Body of pancreas (tissue), 4 donors: ENCODE measurements at places on chromosomes 2 and 18.

DNA sequence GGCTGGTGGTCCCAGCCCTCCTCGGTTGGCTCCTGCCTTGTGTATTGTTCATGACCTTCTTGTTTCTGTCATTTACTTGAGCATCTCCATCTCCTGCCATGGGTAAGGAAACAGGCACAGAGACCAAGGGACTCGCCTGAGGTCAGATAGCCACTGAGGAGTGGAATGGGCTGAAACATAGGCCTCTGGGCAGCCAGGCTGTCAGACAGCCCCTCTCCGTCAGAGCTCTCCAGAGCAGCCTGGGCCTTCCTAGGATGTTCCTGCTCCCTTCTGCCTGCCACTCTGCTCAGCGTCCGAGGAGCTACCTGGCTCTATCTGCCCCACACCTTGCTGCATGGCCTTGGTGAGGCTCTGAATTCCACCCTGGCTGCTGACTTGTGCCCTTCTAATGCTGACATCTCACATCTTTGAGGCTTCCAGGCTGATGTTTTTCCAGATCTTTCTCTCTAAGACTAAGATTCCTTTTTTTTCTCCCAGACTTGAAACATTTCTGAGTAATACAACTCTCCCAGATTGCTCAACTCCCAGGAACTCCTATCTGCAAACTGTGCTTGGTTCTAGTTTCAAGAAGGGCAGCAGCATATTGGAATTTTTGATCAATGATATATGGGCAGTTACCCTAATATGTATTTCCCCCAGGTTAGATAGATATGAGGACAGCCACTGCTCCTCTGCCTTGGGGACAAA lies 67.7 kb downstream of the MCFD2 start:
- DNase-seq, result no peak
- H3K27me3 ChIP-seq, result no peaks in the 10 kb centered on the region
- H3K36me3 ChIP-seq, result no peaks in the 10 kb centered on the region
- peaks cover 61% of the 10 kb centered on the region for H3K4me1 ChIP-seq
- no peak overlapping the region for H3K4me3 ChIP-seq

DNA sequence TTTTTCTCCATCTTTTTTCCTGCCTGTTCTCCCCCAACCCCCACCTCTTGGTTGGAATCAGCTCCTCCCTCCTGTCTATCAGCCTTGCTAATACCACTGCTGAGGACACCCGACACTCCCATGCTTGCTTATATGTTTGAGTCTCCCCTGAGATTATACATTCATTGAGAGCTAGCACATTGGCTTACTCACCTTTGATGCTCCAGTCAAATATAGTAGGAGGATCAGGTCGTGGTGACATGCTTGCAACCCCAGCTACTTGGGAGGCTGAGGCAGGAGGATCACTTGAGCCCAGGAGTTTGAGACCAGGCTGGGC lies 91.5 kb upstream of the CCBE1 start:
- no peaks in the 10 kb centered on the region for H3K36me3 ChIP-seq
- H3K27ac ChIP-seq, result no peak overlapping the region
- H3K4me3 ChIP-seq, result no peak overlapping the region
- no peak for DNase-seq

- DNase-seq, result no peak
- H3K36me3 ChIP-seq, result no peaks in the 10 kb centered on the region
- H3K27ac ChIP-seq, result no peak overlapping the region
- H3K27me3 ChIP-seq, result no peaks in the 10 kb centered on the region
Observed at GRCh38 chr2:124482551-124482950, 457.5 kb downstream of the CNTNAP5 start.

DNA sequence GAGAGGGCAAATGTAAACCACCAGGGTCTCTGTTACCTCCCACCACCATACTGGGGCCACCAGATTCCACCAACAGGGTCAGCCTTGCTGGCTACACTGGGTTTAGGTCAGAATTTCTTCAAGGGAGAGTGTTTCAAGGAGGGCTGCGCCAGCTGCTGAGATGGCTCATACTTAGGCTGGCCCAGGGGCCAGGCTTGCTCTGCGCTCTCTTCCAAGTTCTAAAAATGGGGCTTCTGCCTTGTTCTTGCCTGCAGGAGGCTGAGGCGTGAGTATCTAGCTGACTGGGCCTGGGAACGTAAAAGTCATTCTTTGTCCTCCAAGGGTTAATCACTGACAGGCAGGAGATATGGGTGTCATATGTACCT lies 28.1 kb downstream of the MRPL33 start:
- DNase-seq, result no peak
- no peaks in the 10 kb centered on the region for H3K36me3 ChIP-seq
- H3K27me3 ChIP-seq, result no peaks in the 10 kb centered on the region
- H3K4me1 ChIP-seq, result no peaks in the 10 kb centered on the region

DNA sequence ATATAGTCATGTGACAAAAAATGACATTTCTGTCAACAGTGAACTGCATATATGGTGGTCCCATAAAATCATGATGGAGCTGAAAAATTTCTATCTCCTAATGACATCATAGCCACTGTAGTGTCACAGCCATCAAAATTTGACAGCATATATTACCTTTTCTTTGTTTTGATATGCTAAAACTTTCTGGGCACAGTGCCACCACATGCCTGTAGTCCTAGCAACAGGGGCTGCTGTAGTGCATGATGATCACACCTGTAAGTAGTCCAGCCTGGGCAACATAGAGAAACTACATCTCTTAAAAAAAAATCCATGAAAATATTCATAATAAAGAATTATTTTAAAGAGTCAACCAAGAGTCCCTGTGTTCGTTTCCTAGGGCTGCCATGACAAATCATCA lies 155.5 kb upstream of the SERTAD2 start:
- H3K27ac ChIP-seq, result no peak overlapping the region
- H3K36me3 ChIP-seq, result no peaks in the 10 kb centered on the region
- DNase-seq, result no peak
- no peaks in the 10 kb centered on the region for H3K27me3 ChIP-seq
- no peaks in the 10 kb centered on the region for H3K4me1 ChIP-seq

DNA sequence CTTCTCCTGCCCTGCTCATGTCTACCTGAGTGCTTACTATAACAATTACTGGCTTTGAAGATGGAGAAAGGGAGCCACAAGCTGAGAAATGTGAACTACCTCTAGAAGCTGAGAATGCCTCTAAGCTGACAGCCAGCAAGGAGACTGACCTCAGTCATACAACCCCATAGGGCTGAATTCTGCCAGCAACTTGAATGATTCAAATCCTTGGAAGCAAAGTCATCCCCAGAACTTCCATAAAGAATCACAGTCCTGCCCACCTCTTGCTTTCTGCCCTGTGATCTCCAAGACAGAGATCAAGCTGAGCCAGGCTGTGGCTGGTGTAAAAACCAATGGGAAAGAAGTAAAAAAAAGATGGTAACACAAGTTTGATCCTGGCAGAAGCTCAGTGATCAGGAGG lies 288.2 kb upstream of the SPHKAP start:
- no peak overlapping the region for H3K4me3 ChIP-seq
- H3K4me1 ChIP-seq, result no peaks in the 10 kb centered on the region

GRCh38 chr2:190668892-190669291 lies 20.0 kb downstream of the NAB1 start:
- no peak for DNase-seq
- H3K27ac ChIP-seq, result no peak overlapping the region
- H3K36me3 ChIP-seq, result no peaks in the 10 kb centered on the region

DNA sequence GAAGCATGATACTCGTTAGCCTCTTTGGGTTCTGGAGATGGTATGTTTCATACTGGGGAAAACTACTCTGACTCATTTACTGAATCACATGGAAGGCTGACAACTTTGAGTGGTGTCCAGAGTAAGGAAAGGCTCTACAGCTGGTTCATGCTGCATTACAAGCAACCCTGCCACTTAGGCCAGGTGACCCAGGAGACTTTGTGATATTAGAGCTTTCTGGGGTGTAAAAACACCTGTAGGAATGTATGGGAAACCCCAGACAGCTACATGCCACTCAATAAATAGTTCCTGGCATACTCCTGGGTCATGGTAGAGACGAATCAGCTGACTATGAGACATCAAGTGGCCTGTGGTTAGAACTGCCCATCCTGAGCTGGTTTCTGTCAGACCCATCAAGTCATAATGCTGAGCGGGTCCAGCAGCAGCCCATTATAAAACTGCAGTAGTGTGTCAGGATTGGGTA lies 21.3 kb upstream of the TCF7L1 start:
- no peaks in the 10 kb centered on the region for H3K36me3 ChIP-seq
- H3K27ac ChIP-seq, result no peak overlapping the region
- no peak for DNase-seq

GRCh38 chr2:232949016-232949415 lies 64.0 kb downstream of the NGEF start:
- H3K36me3 ChIP-seq, result no peaks in the 10 kb centered on the region
- no peak overlapping the region for H3K27ac ChIP-seq
- no peak for DNase-seq
- no peaks in the 10 kb centered on the region for H3K27me3 ChIP-seq

- no peak overlapping the region for H3K4me3 ChIP-seq
- H3K4me1 ChIP-seq, result no peaks in the 10 kb centered on the region
- no peaks in the 10 kb centered on the region for H3K36me3 ChIP-seq
- no peak overlapping the region for H3K27ac ChIP-seq
- no peaks in the 10 kb centered on the region for H3K27me3 ChIP-seq
Observed at GRCh38 chr18:49944663-49945062, 131.3 kb upstream of the ACAA2 start.

GRCh38 chr2:151837926-151838325 lies 9.7 kb upstream of the ARL5A start:
- H3K36me3 ChIP-seq, result no peaks in the 10 kb centered on the region
- H3K4me3 ChIP-seq, result no peak overlapping the region
- H3K27ac ChIP-seq, result no peak overlapping the region
- no peak for DNase-seq
- H3K27me3 ChIP-seq, result no peaks in the 10 kb centered on the region
